ENCODE measurements at places on chromosomes 6 and 20.

GRCh38 chr6:51569594-51569993 is 517.8 kb downstream of the PKHD1 start:
- no peak for DNase-seq

GRCh38 chr6:2777249-2777648 is 12.1 kb downstream of the WRNIP1 start:
- no peak for DNase-seq

GRCh38 chr6:33998660-33999059 is 147.2 kb downstream of the GRM4 start:
- no peak for DNase-seq

- DNase-seq = no peak
Observed at GRCh38 chr6:116438590-116439448, 22.4 kb upstream of the CALHM6 start.

- no peak for DNase-seq
Observed at GRCh38 chr6:10375391-10375969, 39.4 kb downstream of the TFAP2A start.

GRCh38 chr6:120960761-120961160 is 373.5 kb downstream of the TBC1D32 start:
- DNase-seq = no peak

GRCh38 chr6:150099546-150099945 is 30.6 kb upstream of the ULBP3 start:
- DNase-seq = no peak

- no peak for DNase-seq
Observed at GRCh38 chr6:90739339-90739738, 152.5 kb upstream of the MAP3K7 start.

- DNase-seq = no peak
Observed at GRCh38 chr20:38063911-38064530, 30.5 kb downstream of the RPRD1B start.

GRCh38 chr6:149950423-149950822 is 8.6 kb downstream of the ULBP2 start:
- DNase-seq = no peak

GRCh38 chr20:24880356-24880755 is 68.7 kb upstream of the CST7 start:
- no peak for DNase-seq

- DNase-seq = no peak
Observed at GRCh38 chr20:63397946-63398450, 36.8 kb upstream of the CHRNA4 start.

GRCh38 chr6:71387179-71387578 is 98.6 kb downstream of the OGFRL1 start:
- no peak for DNase-seq

DNA sequence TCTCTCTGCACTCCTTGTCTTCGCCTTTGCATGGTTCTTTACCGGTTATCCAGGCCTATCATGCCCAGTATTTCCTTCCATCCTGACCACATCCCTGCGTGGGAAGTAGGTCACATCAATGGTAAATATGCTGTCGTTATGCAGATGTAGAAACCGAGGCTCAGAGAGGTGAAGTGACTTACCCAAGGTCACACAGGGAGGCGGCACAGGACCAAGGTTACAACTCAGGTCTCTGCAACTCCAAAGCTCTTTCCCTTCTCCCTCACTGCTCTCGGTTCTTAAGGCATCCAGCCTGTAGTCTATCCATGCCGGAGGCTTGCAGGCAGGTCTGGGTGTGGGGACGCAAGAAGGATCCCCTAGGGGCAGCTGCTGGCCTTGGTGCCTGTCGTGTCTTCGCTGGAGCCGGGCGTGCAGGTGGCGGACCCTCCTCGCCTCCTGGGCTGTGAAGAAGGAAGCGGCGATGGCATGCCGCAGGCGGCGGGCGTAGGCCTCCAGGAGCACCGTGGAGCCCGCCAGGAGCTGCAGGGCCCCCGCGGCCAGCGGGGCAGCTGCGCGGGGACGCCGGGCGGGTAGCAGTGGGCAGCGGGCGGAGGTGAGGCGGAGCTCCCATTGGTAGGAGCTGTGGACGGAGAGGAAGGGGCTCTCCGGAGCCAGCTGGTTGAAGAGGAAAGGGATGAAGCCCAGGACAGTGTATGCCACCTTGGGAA is 9.1 kb downstream of the OCSTAMP start:
- no peak for DNase-seq

- DNase-seq = no peak
Observed at GRCh38 chr6:145842693-145843546, 28.3 kb upstream of the FBXO30 start.

GRCh38 chr6:142945446-142946180 is 637 bp upstream of the HIVEP2 start:
- DNase-seq = no peak

DNA sequence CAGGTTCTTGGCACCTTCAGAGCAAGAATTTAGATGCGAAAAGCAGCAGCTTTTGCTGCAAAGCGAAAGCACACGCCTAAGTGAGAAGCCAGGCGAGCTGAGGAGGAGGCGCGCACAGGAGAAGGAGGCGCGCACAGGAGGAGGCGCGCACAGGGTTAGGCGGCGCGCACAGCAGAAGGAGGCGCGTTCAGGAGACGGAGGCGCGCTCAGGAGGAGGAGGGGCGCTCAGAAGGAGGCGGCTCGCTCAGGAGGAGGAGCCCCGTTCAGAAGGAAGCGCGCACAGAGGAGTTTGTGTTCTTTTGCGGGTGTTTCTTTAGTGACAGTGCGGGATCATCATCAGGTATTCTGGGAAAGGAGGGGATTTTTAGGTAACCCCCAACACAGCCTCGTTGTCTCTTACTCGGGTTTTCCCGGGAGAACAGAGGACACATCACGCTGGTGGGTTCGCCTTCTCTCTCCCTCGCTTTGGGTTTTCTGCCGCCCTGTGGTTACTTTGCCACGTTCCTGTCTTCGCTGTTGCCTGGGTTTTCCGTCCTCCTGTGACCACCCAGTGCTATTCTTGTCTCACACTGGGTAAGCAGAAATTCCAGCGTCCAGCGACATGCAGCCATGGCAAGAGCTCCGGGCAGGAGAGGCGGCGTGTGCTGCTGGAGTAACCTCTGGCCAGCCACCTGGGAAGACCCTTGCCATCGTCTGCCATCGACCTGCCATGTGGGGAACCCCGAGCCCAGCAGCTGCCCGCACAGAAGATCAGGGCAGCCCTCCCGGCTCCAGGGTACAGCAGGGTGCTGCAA is 47.0 kb downstream of the WDR27 start:
- DNase-seq = no peak

DNA sequence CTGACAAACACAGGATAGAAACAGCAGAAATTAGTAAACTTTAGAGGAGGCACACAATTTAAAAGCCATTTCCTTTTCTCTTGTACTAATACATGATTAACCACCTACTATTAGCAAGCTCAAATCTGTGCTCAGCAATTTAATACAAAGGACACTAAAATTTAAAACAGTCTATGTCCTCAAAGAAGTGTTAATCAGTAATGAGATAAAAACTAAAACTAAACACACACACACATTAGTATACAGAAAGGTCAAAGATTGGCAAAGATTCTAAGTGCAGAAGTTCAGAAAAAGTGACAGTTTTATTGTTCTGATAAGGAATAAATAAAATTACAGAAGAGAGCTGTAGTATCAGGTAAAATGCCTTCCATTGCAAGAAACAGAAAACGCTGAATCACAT is 73.9 kb upstream of the RUNX2 start:
- no peak for DNase-seq

GRCh38 chr20:18926965-18927364 is 113.4 kb downstream of the SCP2D1 start:
- no peak for DNase-seq

DNA sequence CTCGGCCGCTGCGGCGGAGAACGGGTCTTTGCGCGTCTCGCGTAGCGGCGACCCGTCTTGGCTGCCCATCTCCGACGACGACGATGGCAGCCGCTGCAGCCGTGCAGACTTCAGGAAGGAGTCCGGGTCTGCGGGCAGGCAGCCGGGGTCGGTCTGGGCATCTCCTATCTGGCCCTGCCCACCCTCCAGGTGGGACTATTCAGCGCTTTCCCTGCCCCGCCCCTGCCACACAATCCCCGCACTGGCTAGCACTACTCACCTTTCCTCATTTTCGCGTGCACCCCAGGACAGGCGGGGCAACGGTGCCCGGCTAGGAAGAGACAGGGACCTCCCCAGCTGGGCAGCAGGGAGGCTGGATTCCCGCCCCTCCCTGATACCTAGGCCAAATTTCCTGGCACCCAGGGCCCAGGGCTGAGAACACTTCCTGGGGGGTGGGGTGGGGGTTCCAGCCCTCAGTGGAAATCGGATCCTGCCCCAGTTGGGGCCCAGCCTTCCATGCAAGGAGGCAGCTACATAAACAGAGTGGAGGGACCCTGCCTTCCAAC is 9.2 kb downstream of the GGT7 start:
- no peak for DNase-seq

- DNase-seq = no peak
Observed at GRCh38 chr6:92634561-92634960, 784.8 kb downstream of the EPHA7 start.

- DNase-seq = no peak
Observed at GRCh38 chr20:62518911-62519310, 43.1 kb upstream of the GATA5 start.

GRCh38 chr20:22460803-22461202 is 123.6 kb downstream of the FOXA2 start:
- no peak for DNase-seq

GRCh38 chr6:154937306-154938220 is 57.6 kb upstream of the TIAM2 start:
- DNase-seq = no peak

DNA sequence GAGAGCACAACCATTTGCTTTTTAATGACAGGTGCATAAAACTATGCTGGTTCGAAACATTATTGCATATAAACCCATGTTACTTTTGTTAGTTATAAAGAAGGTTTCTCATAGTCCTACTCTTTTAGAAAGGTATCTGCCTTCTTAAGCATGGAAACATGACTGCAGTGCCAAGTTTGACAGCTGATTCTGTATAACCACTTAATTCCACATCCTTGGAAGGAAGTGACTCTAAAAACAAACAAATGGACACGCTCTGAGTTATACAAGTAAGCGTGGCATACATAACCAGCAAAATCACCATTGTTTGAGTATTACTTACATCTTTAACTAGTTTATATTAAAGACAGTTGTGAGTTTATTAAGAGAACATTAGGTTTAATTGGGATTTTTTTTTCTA is 125.0 kb upstream of the HDGFL1 start:
- no peak for DNase-seq

DNA sequence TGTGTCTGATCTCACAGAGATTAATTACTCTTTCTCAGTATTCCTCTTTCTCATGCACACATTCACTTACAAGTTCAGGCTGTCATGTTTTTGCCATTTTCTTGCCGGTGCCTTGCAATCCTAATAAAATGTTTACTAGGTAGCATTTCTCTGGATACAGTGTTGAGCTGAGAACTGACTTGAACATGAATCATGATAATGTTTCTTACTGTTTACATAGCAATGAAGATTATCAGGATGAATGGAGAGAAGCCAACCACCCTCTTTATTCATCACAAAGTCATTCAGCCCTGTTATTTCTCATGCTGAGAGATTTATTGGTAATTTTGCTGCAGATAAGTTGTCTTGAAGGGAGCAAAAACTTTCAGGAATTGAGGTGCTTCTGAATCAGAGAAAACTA is 185.5 kb upstream of the ECI2 start:
- DNase-seq = peak; percentile 77

DNA sequence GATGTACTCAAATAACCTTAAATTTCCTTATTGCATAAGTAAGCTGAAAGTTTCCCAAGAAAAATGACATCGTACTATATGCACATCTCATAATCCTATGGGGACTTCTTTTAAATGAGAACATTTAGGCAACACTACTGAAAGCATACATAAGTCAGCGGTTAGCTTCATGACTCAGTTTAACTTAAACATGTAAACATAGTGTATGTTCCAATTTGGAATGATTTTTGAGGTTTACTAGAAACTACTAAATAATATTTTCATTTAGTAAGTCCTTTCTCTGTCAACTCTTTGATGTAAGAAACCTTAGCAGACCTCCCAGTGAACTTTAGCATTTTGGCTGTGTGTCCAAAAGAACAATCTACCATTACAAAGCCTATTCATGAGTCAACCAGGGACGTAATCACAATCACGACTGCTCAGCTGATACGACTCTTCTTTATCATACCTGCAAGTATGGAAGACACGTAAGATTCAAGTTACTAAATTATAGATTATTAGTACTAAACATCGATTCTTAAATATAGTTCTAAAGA is 19.3 kb downstream of the HIVEP2 start:
- DNase-seq = no peak

DNA sequence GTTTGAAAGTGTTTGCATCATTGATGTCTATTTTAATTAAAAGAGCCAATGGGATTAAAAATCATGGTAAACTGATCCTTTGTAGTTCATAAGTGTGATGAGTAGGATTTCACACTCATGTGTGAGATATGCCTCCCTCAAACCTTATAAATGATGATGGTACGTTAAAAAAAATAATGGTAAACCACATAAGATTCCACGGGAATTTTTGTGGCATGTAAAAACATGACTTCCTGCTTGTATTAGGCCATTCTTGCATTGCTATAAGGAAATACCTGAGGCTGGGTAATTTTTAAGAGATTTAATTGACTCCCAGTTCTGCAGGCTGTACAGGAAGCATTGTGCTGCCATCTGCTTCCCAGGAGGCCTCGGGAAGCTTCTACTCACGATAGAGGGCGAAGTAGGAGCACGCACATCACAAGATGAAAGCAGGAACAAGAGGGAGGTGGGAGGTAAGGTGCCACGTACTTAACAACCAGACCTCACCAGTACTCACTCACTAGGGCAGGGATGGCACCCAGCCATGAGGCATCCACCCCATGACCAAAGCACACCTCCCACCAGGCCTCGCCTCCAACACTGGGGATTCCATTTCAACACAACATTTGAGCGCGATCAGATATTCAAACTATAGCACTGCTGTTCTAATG is 187.6 kb upstream of the QKI start:
- no peak for DNase-seq

- no peak for DNase-seq
Observed at GRCh38 chr6:6515691-6516607, 72.6 kb upstream of the LY86 start.

DNA sequence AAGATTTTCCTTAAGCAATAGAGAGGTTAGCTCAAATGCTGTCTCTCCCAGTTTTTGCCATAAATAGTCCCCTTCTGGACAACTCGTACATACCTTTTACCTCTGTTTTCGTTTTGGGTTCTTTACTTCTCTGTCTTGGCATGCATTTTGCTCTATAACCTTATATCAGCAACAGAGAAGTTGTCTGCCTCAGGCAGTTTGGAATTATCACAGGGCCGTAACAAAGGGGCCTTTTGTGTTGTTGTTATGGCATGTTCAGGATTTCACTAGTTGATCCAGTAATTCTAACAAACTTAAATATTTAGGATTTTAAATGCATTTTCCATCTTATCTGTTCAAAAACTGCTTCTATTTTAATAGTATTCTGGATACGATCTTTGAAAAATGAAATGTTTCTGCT is 259.8 kb downstream of the CD109 start:
- DNase-seq = no peak

GRCh38 chr6:127204281-127204680 is 62.4 kb upstream of the RNF146 start:
- DNase-seq = no peak

DNA sequence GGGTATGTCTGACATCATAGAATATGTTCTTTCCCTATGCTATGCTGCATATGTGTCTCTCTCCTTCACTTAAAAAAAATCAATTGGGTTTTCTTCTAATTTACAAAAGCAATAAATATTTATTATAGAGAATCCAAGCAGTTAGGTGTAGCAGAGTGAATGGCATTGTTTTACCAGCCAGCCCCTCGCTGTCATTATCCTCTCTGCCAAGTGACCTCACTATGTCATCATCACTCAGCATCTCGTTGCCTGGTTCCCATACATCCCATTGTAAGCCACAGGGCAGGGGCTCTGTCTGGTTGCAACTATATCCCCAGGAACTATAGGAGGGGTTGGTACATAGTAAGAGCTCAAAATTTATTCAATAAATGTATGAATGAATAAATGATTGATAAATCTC is 31.3 kb downstream of the KIAA0319 start:
- DNase-seq = no peak
